ENCODE measurements at places on chromosomes 6 and 20.

DNA sequence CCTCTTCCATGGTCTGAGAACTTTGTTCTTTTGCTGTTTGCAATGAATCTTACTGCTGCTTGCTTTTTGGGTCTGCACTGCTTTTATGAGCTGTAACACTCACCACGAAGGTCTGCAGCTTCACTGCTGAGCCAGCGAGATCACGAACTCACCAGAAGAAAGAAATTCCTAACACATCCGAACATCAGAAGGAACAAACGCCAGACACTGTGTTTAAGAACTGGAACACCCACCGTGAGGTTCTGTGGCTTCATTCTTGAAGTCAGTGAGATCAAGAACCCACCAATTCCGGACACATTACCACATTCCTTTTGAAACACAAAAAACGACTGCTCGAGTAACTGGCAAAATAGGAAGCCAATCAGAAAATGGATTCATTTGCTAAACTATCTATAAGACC is 471.8 kb downstream of the TFAP2A start:
- DNase-seq: no peak

GRCh38 chr20:32189123-32189410 is 18.5 kb downstream of the PLAGL2 start:
- DNase-seq: no peak

GRCh38 chr6:43877463-43878126 is 107.6 kb downstream of the VEGFA start:
- DNase-seq: no peak

DNA sequence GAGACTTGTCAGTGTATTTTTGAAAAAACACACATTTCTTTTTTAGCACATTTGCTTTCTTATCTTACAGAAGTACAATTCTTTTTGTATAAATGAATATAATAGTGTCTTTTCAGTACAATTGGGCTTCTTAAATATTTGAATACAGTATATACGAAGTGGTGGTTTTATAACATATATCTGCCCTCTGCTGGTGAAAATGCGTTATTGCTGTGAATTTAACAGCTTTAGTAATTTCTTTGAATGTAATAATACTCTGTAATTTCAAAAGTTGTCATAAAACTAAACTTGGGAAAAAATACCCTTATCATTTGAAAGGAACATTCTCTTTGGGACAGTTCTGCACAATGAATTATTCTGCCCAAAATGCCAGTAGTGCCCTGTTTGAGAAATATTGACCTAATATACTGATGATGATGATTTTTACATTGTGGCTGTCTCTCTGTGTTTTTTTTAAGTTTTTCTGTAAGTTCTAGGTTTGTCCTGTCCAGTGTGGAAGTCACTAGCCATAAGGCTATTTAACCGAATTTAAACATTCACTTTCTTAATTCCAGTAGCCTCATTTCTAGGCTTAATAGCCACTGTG is 19.0 kb downstream of the SMAP1 start:
- peak; percentile 41 for DNase-seq

- no peak for DNase-seq
These were observed 45.8 kb upstream of the ARID1B start for GRCh38 chr6:156731396-156731795.

DNA sequence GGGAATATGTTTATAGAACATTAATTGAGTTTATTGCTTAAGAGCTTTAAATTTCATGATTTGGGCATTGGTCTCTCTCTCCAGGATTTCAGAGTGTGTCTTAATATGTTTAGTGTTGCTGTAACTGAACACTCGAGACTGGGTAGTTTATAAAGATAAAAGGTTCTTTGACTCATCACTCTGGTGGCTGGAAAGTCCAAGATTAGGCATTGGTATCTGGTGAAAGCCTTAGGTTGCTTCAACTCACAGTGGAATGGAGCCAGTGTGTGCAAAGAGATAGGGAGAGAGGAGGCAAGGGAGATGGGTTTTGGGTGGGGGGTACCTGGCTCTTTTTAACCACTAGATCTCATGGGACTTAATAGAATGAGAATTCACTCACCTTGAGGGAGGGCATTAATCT is 35.6 kb upstream of the DTNBP1 start:
- DNase-seq: no peak

DNA sequence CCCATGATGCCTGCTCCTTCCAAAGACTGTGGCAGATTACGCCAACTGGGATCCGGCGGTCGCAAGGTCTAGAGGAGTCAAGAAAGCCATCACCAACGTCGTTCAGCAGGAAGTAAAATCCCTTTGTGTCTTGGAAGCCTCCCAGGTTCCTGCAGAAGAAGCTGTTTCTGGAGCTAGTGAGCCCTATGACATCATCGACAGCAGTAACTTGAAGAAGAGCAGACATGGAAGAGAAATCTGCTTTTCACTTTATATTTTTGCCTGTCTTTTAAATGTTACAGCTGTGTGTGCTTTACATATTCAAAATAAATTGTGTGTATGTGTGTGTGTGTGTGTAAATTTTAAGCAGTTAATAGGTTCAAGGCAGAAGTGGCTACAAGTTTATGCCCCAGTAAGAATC is 7.4 kb upstream of the OR2H2 start:
- no peak for DNase-seq

- no peak for DNase-seq
These were observed 75.2 kb upstream of the CD93 start for GRCh38 chr20:23161244-23161891.

DNA sequence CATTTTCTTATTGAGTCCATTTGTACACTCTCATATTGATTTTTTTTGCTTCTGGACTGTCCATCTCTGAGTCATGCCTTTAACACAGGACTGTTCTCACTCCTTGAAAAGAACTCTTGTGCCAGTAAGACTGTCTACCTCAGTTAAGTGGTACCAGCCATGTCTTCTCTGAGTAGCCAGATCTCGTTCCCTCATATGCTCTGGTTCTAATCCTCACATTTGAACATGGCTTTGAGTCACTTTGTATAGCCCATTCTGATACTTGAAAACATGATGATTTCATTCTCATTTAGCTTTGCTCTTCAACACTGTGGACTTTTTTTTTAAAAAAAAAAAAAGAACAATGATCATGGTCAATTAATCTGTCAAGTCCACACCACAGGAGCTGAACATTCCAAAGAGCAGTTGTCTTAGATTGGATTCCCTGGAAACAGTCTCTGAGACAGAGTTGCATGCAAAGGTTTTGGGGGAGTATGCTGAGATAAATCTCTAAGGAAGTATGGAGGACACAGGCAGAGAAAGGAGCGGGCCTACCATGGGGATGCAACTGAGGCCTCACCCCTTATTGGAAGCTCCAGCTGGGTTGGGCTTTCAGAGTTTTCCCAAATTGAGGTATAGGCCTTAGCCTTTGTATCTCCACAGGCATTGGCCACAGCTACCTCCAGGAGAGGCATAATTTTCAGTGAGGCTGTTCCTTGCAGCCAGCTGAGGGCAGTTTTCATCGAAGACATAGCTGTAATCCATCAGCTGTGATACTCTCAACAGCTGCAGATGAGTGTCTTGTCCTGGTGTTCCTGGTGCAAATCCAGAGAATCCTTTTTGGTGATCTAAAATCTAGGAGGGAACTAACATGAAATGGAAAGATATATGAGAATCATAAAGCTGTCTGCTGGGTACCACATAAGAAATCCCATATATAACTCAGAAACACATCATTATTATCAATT is 6.0 kb upstream of the PTCHD4 start:
- DNase-seq: no peak

- no peak for DNase-seq
These were observed 28.8 kb downstream of the MTRES1 start for GRCh38 chr6:107056796-107057195.

DNA sequence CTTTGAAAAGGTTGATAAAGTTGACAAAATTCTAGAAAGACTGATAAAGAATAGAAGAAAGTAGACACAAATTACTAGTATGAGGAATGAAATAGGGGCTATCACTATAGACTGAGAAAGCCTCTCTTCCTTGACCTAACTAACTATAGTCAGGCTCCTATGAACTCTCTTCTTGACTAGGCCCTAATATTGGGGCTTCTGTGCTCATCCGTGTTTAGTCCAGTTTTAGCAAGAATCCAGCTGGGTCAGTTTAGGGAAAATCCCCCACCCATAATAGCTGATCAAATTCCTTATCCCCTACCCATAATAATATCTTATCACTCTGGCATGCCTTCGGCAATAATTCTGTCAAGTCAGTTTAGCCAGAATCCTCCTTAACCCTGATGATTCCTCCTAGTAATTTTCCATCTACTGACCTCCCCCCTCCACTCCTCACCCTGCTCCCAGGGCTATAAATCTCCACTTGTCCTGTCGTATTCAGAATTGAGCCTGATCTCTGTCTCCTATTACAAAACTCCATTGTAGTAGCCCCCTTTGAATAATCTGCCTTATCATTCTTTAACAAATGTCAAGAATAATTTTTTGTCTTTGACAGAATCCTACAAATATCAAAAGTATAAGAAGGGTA is 138.1 kb downstream of the TFAP2A start:
- DNase-seq: no peak

GRCh38 chr6:9783567-9783966 is 631.3 kb downstream of the TFAP2A start:
- DNase-seq: no peak

- no peak for DNase-seq
These were observed 48.6 kb upstream of the NAA20 start for GRCh38 chr20:19968466-19969073.

- DNase-seq: no peak
These were observed 385.5 kb downstream of the HDGFL1 start for GRCh38 chr6:22954749-22955385.

DNA sequence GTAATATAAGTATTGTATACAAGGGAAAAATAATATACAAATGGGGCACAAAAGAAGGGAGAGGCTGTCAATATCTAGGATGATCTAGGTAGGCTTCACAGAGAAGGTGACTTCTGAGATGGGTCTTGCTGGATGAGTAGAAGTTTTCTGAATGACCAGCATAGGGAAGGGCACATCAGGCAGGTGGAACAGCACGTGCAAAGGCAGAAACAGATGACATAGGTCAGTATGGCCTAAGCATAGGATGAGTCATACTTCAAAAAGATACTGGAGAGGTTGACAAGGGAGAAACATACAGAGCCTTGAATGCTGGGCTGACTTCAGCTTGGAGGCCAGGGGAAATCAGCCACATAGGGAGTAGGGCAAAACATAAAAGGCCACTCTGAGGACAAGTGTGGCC is 31.9 kb upstream of the SIRPA start:
- DNase-seq: no peak

DNA sequence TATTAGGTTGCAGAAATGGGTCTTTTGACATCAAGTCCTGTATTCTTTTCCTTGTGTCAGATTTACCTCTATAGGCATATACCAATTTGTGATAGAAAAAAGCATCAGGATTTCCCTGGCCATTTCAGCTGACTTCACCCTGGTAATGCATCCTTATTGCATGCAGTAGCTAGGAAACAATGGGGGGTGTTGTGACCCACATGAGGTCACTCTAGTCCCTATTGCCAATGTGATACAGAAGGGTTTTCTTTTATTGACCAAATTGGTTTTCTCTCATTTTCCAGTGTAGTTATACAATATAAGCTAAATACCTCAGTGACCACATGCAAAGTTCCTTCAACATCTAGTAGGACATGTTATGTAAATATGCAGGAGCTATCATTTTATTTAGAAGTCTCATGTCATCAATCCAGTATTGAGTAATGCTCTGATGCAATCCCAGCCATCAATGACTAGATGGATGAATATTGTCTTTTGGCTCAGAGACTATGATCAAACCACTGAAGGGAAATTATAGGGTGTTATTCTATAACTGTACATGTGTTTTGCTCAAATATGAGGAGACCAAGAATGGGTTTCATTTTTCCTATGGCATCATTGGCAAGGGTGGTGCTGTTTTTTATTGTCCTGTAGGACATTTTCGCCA is 177.7 kb downstream of the KLHL32 start:
- no peak for DNase-seq

- no peak for DNase-seq
These were observed 39.3 kb downstream of the PCNA start for GRCh38 chr20:5080384-5080877.

GRCh38 chr6:5142915-5143314 is 57.8 kb downstream of the PPP1R3G start:
- no peak for DNase-seq
